C1 segment of cervical spinal cord (tissue), 14 donors: ENCODE measurements at places on chromosomes 7 and 10.

- no peak for DNase-seq
Observed at GRCh38 chr10:122796796-122797195, 48.9 kb downstream of the CUZD1 start.

GRCh38 chr10:13437026-13437555 lies 89.0 kb upstream of the SEPHS1 start:
- no peak for DNase-seq

DNA sequence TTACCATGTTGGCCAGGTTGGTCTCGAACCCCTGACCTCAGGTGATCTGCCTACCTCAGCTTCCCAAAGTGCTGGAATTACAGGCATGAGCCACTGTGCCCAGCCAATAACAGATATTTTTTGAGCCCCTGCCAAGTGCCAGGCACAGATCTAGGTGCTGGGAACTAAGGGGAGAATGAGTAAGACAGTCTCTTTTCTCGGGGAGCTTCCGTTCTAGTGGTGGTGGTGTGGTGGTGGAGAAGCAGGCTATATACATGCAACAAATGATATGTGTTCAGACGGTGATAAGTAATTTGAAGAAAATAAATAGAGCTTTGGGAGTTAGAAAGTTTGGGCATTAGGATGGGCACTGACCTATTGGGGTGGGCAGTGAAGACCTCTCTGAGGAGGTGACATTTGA lies 76.7 kb upstream of the VKORC1L1 start:
- DNase-seq: no peak

GRCh38 chr10:129280155-129280502 lies 186.9 kb upstream of the MGMT start:
- no peak for DNase-seq

- no peak for DNase-seq
Observed at GRCh38 chr7:157962458-157963306, 624.9 kb downstream of the PTPRN2 start.

DNA sequence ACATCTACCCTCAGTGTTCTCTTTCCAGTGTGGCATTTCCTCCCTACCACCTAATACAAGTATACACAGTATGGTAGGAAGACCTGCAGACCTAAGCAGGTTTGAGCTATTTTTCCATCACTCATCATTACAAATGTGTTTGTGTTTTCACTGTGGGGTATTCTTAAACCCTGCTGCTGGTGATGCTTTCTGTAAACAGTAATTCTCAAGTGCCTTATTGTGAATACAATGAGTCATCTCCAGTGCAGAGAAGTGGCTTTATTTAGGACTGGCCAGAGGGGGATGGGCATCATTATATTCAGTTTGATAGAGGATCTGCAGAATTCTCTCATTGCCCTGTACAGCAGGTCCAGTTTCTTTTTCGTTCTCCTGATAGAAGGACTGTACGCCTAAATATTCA lies 63.7 kb downstream of the GRM8 start:
- no peak for DNase-seq

DNA sequence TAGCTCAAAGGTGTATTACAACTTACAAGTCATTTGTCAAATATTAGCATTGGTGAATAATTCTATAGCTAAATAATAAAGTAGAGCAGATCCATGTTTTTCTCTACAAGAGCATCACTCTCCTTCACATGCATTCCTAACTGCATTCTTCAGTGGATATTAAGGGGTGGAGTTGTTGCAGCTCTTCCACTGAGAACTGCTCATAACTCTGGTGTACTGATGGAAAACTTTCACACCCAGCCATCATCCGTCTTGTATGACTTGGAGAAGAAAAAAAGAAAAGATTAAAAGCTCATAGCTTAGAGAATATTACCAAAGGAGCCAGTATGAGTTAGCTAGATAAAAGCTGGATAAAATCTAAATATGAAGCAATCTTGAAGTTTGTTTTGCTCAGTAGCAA lies 10.2 kb upstream of the FAM13C start:
- DNase-seq: no peak

GRCh38 chr10:48299066-48299465 lies 7.4 kb upstream of the MAPK8 start:
- DNase-seq: no peak

- no peak for DNase-seq
Observed at GRCh38 chr10:71770255-71770654, 3.1 kb downstream of the VSIR start.

DNA sequence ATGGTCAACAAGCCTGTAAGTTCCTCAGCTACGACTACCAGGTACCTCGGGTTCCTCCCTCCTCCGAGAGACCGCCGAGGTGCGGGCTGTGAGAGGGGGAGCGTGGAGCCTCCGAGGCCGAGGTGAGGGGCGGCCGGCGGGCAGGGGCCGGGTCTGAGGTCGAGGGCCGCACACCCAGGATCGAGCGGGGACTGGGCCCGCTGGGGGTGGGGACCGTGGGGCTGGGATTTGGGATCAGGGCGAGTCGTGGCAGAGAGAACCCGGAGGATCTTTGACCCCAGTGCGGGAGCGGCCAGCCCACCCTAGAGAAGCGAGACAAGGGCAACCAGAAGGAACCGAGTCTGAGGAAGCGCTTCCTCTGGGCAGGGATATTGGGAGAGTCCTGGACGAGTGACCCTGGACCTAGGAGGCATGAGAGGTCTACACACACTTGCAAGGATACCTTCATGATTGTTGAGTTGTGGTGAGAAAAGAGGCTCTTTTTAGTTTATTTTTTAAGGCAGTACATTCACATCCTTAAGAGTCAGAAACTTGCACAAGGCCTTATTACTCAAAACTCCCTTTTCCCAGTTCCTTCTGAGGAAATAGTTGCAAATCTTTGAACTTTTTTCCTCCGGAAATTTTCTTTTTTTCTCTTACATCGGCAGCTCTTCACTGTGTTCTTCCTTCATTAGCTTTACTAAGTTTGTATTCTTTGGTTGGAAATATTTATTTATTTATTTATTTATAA lies 395 bp downstream of the ZNF487 start:
- DNase-seq: no peak
